Upper lobe of left lung (tissue), 6 donors: ENCODE measurements at places on chromosomes 6 and 20. TPM values are rescaled to one million over a fixed set of nuclear protein-coding genes. Genes with fewer than 3 reads are reported as not detected.

DNA sequence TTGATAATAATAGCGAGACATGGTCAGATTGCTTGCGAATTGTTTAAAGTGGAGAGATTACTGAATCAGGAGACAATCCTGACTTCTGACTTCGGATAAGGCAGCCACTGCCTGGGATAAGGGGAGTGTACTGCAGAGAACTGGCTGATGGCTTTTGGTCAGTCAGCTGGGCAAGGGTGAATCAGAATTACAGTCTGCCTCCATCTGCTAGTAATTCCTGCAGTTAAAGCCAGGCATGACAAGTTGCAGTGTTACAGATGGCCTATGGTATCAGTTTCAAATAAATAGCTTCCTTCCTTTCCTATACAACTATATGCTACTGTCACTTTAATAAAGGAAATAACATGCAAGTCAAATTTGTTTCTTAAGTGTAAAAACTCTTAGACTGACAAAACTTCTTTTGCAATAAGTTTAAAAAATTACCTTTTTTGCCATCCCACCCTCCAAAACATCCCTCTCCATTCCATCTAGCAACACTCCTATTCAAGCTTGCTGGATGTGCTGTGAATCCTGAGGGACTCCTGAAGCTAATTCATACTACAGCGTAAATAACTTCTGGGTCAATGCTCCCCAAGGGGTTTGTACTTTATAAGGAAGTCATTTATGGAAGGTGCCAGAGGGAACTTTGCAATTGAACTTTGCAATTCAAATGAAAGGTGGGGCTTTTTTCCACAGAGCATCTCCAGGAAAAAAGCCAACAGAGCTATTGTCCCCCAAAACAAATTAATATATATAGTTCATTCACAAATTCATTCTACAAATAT lies 245.2 kb downstream of the ADGRB3 start:
- no peaks in the 10 kb centered on the region for H3K36me3 ChIP-seq
- H3K4me3 ChIP-seq: no peak overlapping the region
- H3K27me3 ChIP-seq: no peaks in the 10 kb centered on the region

- H3K4me3 ChIP-seq: no peak overlapping the region
- no peaks in the 10 kb centered on the region for H3K4me1 ChIP-seq
- no peak for DNase-seq
- H3K27ac ChIP-seq: no peak overlapping the region
- H3K36me3 ChIP-seq: no peaks in the 10 kb centered on the region
Measured at GRCh38 chr6:124026694-124027093, 223.0 kb downstream of the NKAIN2 start.

DNA sequence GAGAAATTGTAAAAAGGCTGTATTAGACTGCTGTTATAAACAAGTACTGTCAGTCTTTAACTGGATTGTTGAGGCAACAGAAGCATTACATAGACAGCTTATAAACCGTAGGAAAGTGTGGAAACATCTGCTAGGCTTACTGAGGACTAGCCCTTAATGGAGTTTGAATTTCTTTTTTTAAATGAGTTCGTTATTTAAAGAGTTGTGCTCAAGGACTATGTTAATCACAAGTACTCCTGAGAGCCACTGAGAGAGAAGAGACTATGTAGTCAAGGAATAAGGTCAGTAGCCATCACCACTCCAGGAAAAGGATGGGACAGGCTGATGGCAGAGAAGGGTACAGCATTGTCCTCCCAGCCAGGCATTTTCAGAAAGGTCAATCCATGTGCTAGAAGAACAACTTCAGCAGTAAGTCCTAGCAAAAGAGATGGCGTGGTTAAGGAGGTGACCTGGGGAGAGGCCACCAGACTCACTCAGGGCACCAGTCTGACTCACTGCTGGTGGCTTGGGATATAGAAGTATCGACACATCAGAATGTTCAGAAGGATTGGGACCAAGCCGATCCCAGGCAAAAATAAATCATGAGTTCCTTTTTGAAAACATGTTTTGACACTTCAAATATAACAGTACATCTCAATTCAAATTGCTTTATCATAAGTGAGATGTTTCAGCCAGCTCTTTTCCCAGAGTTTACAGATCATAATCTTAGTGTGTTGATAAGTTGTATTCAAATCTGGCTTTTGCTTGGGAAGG lies 6.4 kb downstream of the RPS12 start:
- peaks cover 39% of the 10 kb centered on the region for H3K4me1 ChIP-seq
- no peak for DNase-seq
- H3K27ac ChIP-seq: peak overlapping the region; percentile 44
- H3K36me3 ChIP-seq: peaks cover 44% of the 10 kb centered on the region

CDSN gene
- not detected for total RNA-seq

DNA sequence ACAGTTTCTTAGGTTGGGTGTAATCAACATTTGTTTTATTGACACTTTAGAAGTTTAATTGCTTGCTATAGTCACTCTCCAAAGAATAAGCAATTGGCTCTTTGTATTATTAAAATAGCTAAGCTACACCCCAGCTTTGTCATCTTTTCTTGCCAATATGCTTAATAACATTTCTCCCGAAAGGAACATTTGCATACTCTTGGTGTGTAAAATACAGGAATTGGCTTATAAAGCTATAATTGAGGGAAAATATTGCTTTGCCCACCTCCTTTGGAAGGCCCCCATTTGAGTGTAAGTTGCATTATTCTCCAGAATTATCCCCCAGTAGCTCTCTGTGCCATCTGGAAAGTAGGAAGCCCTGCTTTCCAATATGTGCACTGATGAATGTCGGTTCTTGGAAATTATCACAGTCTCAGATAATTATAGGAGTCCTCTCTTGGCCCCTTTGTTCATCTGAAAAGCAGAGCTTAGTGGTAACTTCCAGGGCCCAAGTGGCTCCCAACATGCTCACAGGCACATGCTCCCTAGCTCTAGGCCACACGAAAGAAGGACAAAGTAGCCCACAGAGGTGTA lies 92.4 kb upstream of the B3GAT2 start:
- DNase-seq: no peak
- no peaks in the 10 kb centered on the region for H3K4me1 ChIP-seq
- no peak overlapping the region for H3K4me3 ChIP-seq
- no peaks in the 10 kb centered on the region for H3K27me3 ChIP-seq
- H3K27ac ChIP-seq: no peak overlapping the region
- no peaks in the 10 kb centered on the region for H3K36me3 ChIP-seq

TAGAP gene
- 14.1 TPM for total RNA-seq

DNA sequence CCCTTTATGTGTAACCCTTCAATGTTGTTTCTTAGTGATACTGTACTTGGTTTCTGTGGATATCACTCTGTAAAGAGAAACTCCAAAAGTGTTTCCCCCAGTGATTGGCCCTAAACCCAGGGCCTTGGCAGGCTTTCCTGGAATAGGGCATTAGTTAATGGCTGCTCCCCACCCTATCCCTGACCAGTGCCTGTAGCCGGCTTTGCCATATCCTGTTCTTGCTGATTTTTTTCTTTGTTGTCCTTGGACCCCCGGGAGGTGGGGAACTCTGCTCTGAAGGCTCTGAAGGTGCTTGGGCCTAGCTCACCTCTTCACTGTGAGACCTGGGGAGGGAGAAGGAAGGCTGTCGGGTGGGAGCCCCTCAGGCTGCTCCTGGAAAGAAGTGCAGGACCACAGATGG lies 120.1 kb downstream of the TCP11 start:
- DNase-seq: no peak
- H3K36me3 ChIP-seq: no peaks in the 10 kb centered on the region
- peaks cover 76% of the 10 kb centered on the region for H3K4me1 ChIP-seq
- no peak overlapping the region for H3K4me3 ChIP-seq

DNA sequence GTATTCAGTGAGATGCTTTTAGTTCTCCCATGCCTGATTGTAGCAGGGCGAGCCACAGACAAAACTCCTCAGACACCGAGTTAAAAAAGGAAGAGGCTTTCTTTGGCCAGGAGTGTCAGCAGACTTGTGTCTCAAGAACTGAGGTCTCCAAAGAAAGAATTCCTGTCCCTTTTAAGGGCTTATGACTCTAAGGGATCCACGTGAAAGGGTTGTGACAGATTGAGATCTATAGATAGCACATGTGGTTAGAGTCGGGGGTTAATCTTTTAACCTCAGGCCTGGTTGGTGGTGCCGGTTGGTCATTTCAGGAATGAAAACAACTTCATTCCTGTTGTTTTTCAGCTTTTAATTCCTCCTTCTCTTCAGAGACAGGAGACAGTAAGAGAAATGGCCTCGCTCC lies 168.8 kb upstream of the GRIK2 start:
- H3K4me1 ChIP-seq: no peaks in the 10 kb centered on the region
- H3K27ac ChIP-seq: no peak overlapping the region
- H3K27me3 ChIP-seq: no peaks in the 10 kb centered on the region

DNA sequence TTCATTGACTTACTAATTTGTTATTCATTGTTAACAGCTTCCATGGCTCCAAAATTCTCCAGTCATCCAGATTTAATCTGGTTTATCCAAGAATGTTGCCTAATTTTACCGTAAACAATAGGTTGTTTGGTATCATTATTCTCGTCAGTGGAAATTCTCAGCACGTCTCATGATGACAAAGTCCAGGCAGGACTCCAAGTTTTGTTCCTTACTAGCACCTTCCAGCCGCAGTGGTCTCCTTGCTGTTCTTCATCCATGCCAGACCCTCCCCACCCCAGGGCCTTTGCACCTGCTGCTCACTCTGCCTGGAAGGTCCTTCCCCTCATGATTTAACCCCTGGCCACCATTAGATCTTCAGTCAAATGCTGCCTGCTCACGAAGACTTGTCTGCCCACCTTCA lies 48.1 kb upstream of the NAA20 start:
- H3K4me1 ChIP-seq: peaks cover 47% of the 10 kb centered on the region
- no peak for DNase-seq
- no peak overlapping the region for H3K4me3 ChIP-seq
- H3K36me3 ChIP-seq: peaks cover 10% of the 10 kb centered on the region
- H3K27me3 ChIP-seq: no peaks in the 10 kb centered on the region

DNA sequence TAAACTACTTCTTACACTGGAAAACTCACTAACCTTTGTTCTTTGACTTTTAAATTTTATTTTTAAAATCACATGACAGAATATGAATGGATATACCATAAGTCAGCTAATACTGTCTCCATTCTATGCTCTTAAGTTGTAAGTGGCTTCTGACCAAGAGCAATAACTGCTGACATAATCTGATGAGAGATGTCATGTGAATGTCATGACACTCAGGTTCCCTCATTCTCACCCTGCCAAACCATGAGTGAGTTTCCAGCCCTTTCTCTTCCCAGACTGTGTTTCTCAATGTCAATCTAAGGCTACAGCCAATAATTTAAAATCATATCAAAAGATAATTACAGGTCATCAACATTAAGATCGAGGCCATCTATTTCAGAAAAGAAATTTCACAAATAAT lies 39.7 kb downstream of the KIF16B start:
- H3K4me1 ChIP-seq: no peaks in the 10 kb centered on the region
- no peaks in the 10 kb centered on the region for H3K36me3 ChIP-seq
- H3K27me3 ChIP-seq: no peaks in the 10 kb centered on the region

DNA sequence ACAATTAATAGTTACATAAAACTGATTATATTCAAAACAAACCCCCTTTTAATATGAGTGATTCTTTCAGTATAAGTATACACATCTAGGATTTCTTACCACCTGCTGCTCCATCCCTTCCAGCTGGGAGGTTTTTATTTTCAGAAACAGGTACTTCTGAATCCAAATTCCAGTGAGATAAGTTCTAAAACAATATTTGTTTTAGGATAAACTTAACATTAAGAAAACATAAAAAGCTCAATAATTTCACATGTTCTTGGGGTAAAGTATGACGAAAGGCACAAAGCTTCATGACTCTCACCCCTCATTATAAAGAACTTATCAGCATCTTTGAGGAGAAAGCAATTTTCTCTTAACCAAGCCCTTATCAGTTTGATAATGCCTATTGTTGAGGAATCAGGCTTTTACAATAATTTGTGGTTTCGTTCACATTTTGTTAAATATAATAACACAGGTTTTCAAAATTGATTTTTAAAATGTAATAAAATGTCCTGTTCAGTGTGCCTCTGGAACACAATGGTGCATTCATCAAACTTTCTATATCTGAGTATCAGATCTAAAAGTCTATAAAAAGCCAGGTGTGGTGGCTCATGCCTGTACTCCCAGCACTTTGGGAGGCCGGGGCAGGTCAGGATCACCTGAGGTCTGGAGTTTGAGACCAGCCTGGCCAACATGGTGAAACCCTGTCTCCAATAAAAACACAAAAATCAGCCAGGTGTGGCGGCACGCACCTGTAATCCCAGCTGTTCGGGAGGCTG lies 4.3 kb downstream of the FAM217A start:
- no peak overlapping the region for H3K27ac ChIP-seq
- DNase-seq: no peak
- H3K36me3 ChIP-seq: no peaks in the 10 kb centered on the region

GABRR2 gene
- total RNA-seq: 2.0 TPM

MOG gene
- not detected for total RNA-seq

- no peaks in the 10 kb centered on the region for H3K27me3 ChIP-seq
- H3K27ac ChIP-seq: no peak overlapping the region
- no peak for DNase-seq
- no peaks in the 10 kb centered on the region for H3K36me3 ChIP-seq
- no peak overlapping the region for H3K4me3 ChIP-seq
- H3K4me1 ChIP-seq: no peaks in the 10 kb centered on the region
Measured at GRCh38 chr20:2341336-2341735, 39.4 kb upstream of the TGM6 start.

E2F1 gene
- 5.8 TPM for total RNA-seq

DNA sequence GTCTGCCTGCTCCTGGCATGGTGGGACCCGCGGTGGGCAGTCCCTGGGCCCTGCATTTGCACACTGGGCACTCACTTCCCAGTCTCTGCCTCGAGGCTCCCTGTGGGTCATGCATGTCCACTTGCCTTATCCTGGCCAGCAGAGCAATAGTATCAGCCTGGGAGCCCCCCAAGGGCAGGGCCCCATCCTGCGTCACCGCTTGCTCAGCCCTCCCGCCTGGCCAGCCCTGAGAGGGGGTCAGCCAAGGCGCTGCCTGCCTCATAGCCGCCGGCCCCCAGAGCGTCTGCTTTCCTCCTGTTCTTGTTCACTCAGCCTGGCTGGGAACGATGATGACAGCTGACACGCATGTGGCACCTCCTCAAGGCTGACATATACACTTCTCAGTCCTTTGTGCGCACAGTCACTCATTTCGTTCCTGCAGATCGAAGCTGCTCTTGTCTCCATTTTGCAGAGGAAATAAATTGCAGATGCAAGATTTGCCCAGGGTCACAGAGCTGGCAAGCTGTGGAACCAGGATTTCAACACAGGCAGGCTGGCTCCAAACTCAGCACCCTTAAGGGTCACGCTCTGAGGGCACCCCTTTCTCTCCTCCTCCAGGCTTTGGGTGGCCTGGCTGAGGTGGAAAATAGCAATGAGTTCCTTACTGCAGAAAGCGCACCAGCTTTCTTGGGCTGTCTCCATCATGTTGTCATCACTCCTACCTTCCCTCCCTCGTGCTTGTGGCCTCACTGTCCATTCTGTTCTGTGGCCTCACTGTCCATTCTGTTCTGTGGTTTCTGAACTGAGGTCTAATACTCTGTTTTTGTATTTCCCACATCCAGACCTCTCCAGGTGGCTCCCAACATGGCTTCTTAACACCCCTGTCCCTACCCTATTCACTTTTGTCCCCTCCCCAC lies 17.2 kb downstream of the KCNK17 start:
- H3K4me1 ChIP-seq: peaks cover 2% of the 10 kb centered on the region
- no peaks in the 10 kb centered on the region for H3K27me3 ChIP-seq
- no peak overlapping the region for H3K27ac ChIP-seq
- no peaks in the 10 kb centered on the region for H3K36me3 ChIP-seq
- DNase-seq: peak; percentile 85
